Right hindlimb (tissue), 1 donor: ENCODE measurements at places on chromosomes 1 and 21.

GRCh38 chr21:21000591-21001175 is 2.5 kb downstream of the NCAM2 start:
- DNase-seq: no peak

GRCh38 chr1:168755800-168756418 is 26.9 kb upstream of the DPT start:
- no peak for DNase-seq

DNA sequence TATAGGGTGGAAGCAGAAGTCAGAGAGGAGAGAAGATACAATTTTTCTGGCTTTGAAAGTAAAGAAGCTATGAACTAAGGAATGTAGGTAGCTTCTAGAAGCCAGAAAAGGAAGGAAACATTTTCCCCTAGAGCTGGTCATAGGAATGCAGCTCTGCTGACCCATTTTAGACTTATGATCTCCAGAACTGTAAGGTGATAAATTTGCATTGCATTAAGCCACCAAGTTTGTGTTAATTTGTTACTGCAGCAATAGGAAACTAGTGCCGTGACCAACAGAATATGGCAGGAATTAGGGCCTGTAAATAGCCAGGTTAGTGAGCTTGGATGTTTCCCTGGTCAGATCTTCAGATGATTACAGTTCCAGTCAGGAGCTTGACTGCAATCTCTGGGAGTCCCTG is 244.3 kb upstream of the C1orf105 start:
- DNase-seq: no peak

DNA sequence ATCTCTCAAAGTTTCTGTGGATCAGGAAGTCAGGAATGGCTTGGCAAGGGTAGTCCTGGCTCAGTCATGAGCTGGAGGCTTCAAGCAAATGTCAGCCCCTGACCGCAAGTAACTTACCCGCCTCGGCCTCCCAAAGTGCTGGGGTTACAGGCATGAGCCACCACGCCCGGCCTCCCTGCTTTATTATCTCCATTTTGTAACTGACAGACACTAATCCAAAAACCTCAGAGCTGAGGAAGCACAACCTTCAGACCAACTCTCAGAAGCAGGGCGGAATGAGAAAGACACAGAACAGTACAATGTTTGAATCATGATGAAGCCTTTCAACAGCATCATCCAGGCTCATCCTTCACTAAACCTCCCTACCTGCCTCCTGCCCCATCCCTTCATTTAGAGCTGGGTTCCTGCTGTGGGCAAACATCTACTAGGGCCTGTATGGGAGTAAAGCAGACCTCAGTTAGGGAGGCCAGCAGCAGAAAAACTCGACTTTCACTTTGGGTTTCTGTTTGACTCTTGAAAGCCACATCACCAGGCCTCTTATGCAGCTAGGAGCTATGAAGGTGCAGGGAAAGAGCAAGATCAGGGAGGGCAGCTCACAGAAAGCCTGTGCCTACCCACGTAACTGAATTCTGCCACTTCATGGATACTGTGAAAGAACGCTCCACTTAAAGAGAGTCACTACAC is 84.4 kb upstream of the RAB4A start:
- no peak for DNase-seq

DNA sequence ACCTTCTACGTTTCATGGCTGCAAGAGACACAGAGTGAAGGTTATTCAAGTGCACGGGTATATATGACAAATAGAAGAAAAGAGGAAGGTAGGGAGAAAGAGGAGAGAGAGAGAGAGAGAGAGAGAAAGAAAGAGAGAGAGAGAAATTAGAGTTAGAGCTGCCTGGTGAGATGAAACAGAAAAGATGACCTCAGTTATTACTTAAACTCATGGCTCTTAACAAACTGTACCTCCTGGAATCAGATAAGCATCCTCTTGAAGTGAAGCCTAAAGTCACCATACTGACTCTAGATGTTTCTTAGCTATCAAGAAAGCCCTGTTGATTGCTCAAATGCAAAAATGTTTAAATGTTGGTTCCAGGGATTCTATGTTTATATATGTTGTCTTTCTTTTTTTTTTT is 597.7 kb upstream of the ZP4 start:
- no peak for DNase-seq

- DNase-seq: no peak
Observed at GRCh38 chr1:67350783-67351182, 43.1 kb downstream of the IL12RB2 start.
